Esophagus muscularis mucosa (tissue), 4 donors: ENCODE measurements at places on chromosomes 7 and 10. TPM values are rescaled to one million over a fixed set of nuclear protein-coding genes. Genes with fewer than 3 reads are reported as not detected.
A peak's percentile ranks its signal among the peaks of the same experiment; 100 is the strongest.

GRCh38 chr7:44580945-44581878 lies 819 bp downstream of the TMED4 start:
- H3K27me3 ChIP-seq, result no peaks in the 10 kb centered on the region
- H3K36me3 ChIP-seq, result peaks cover 17% of the 10 kb centered on the region
- DNase-seq, result no peak
- H3K27ac ChIP-seq, result peak overlapping the region; percentile 98
- peaks cover 26% of the 10 kb centered on the region for H3K4me1 ChIP-seq
- H3K4me3 ChIP-seq, result peak overlapping the region; percentile 82

DNA sequence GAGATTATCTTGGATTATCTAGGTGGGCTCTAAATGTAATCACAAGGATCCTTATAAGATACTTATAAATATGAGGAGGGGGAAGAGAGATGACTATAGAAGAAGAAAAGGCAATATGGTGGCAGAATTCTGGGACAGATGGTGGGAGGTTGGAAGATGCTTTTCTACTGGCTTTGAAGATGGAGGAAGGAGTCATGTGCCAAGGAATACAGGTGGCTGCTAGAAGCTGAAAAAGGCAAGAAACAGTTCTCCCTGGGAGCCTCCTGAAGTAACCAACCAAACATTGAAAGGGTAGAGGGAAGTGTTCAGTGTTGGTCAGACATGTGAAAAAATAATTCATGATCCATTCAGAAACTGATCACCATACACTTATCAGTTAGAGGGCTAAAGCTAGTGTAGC lies 213.3 kb downstream of the WDR11 start:
- peak; percentile 84 for DNase-seq
- H3K4me3 ChIP-seq, result no peak overlapping the region
- H3K27me3 ChIP-seq, result no peaks in the 10 kb centered on the region
- no peak overlapping the region for H3K27ac ChIP-seq
- H3K36me3 ChIP-seq, result no peaks in the 10 kb centered on the region
- no peaks in the 10 kb centered on the region for H3K4me1 ChIP-seq

- no peaks in the 10 kb centered on the region for H3K4me1 ChIP-seq
- no peaks in the 10 kb centered on the region for H3K27me3 ChIP-seq
These were observed 375.0 kb upstream of the FZD8 start for GRCh38 chr10:36017137-36017536.

GRCh38 chr10:97174276-97174775 lies 11.4 kb downstream of the SLIT1 start:
- no peak overlapping the region for H3K4me3 ChIP-seq
- H3K27me3 ChIP-seq, result no peaks in the 10 kb centered on the region
- H3K27ac ChIP-seq, result no peak overlapping the region
- no peaks in the 10 kb centered on the region for H3K4me1 ChIP-seq
- no peaks in the 10 kb centered on the region for H3K36me3 ChIP-seq

GRCh38 chr7:149022756-149023360 lies 5.4 kb downstream of the PDIA4 start:
- H3K27ac ChIP-seq, result no peak overlapping the region
- H3K36me3 ChIP-seq, result peaks cover 6% of the 10 kb centered on the region
- H3K4me3 ChIP-seq, result no peak overlapping the region
- H3K4me1 ChIP-seq, result peaks cover 11% of the 10 kb centered on the region
- DNase-seq, result no peak

DNA sequence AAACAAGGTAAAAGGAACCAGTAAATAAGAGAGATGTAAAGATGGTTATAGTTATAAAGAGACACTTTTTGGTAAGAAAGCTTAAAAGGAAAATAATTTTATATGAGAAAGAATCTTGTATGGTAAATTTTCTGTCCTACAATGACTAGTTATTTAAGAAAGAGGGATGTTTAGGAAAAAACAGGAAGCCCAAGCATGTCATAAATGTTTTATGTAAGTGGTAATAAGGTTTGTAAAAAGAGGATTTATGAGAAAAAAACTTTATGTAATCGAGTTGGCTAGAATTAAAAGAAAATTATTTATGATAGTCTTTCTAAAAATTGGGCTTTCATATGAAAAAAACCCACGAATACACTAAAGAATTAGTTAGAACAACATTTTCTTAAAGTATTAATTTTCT lies 34.2 kb upstream of the CREB3L2 start:
- H3K36me3 ChIP-seq, result no peaks in the 10 kb centered on the region
- H3K4me3 ChIP-seq, result no peak overlapping the region
- no peak for DNase-seq
- H3K27me3 ChIP-seq, result no peaks in the 10 kb centered on the region

GRCh38 chr7:156162451-156162850 lies 350.2 kb upstream of the SHH start:
- H3K4me1 ChIP-seq, result no peaks in the 10 kb centered on the region
- DNase-seq, result no peak
- H3K27ac ChIP-seq, result no peak overlapping the region

DNA sequence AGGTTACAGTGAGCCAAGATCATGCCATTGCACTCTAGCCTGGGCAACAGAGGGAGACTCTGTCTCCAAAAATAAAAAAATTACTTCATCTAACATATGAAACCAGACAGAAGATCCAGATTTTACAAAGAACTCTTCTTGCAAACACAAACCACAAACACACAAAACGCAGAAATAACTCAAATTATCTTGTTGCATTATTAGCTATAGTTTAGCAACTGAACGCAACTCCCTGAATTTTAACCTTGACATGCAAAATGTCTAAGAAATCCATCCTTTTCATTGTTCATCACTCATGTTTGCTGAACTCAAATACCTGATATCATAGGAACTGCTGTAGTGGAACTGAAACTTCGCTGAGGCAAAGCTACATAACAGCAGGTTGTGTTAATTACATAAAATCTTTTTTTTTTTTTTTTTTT lies 64.1 kb downstream of the MICU1 start:
- no peak overlapping the region for H3K27ac ChIP-seq
- no peaks in the 10 kb centered on the region for H3K4me1 ChIP-seq
- no peak for DNase-seq
- no peaks in the 10 kb centered on the region for H3K27me3 ChIP-seq

GRCh38 chr7:84675633-84676034 lies 481.0 kb upstream of the SEMA3A start:
- no peak overlapping the region for H3K4me3 ChIP-seq
- DNase-seq, result no peak
- H3K27ac ChIP-seq, result no peak overlapping the region

Gene STEAP2
- 20.0 TPM for total RNA-seq

DNA sequence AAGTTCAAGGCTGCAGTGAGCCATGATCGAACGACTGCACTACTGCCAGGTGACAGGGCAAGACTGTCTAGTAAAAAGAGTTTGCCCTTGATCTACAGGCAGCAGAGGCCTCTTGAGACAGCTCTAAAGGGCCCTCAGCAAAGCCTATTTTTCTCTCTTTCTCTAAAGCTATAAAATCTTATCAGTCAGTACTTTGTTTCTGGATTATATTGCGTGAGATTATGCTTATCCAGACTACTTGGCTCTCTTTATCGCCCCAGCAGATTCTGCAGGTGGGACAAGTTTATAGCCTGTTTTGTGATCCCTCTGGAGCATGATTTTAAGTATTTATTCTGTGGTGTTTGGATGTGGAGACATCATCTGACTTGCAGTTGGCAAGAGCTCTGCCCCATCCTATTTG lies 2.7 kb downstream of the RPP38 start:
- no peak overlapping the region for H3K27ac ChIP-seq
- no peak overlapping the region for H3K4me3 ChIP-seq
- H3K27me3 ChIP-seq, result no peaks in the 10 kb centered on the region
- peaks cover 37% of the 10 kb centered on the region for H3K36me3 ChIP-seq

GRCh38 chr10:114930320-114930719 lies 7.7 kb upstream of the TRUB1 start:
- no peak overlapping the region for H3K4me3 ChIP-seq
- H3K27ac ChIP-seq, result no peak overlapping the region
- H3K27me3 ChIP-seq, result no peaks in the 10 kb centered on the region
- no peaks in the 10 kb centered on the region for H3K36me3 ChIP-seq
- DNase-seq, result no peak

Gene ZNF853
- total RNA-seq, result 38.6 TPM

GRCh38 chr10:29681676-29682448 lies 47.1 kb upstream of the SVIL start:
- no peak overlapping the region for H3K4me3 ChIP-seq
- no peak for DNase-seq
- no peaks in the 10 kb centered on the region for H3K27me3 ChIP-seq

DNA sequence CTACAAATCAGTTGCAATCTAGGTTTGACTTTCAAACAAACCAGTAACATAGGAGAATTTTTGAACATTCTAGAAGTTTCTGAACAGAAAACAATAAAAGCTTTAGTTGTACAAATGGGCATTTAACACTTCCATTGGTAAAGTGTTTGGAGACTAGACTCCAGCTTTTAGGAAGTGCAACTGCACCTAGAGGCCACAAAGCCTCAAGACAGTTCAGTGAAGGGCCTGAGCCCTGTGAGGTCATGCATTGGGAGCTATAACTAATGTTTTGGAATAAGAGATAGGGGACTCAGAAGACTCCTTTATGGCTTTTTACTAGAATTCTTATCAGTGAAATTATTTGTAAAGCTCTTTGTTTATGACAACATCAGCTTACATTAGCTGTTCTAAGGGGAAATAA lies 3.0 kb upstream of the EPHB6 start:
- DNase-seq, result no peak
- H3K36me3 ChIP-seq, result no peaks in the 10 kb centered on the region
- H3K4me1 ChIP-seq, result peaks cover 24% of the 10 kb centered on the region
- no peak overlapping the region for H3K4me3 ChIP-seq

Gene ADARB2
- total RNA-seq, result 3.7 TPM

DNA sequence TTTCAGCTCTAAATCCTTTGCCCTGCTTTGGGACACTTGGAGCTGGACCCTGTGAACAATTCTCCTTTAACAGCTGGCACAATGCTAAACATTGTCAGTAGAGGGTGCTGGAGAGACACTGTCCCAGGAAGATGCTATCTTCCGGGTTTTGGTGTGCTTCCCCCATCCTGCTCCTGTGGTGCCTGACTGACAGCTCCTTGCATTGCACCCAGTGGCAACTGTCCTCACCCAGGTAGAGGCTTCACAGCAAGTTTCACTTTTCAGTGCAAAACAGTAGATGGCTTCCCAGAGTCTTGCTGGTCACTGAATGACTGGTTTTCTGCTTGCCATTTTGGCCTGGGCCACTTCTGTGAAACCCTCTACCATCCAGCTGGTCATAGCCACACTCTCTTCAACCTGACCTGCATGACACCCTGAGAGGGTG lies 77.3 kb downstream of the CDC14C start:
- no peaks in the 10 kb centered on the region for H3K27me3 ChIP-seq
- H3K36me3 ChIP-seq, result no peaks in the 10 kb centered on the region
- DNase-seq, result no peak
- H3K4me3 ChIP-seq, result no peak overlapping the region
- H3K27ac ChIP-seq, result no peak overlapping the region

DNA sequence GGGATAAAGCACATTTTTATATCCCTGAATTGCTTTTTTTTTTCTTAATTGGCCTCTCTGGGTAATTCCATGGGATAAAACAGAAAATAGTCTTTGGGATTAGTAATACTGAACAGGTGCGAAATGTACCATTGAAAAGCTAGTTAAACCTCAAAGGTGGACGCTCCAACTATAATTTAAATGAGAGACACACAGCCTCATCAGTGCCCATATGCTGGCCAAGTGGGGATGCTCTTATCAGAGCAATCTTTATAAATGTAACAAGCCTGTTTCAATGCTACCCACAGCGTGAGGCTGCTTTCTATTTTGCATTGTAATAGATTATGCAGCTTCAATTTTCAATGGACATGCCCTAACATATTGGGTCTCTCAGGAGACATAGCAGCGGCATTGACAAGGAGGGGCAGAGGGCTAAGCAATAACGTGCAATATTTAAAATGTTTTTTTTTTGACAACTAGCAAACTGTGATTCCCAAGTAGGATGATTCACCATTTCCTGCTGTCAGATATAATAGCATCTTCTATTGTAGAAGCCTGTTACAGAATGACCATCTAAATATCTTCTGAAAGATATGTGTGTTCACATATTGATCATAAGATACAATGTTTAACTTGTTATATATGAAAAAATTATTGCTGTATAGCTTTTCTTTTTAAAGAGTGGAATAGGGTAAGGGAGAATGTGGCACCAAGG lies 91.3 kb upstream of the BET1 start:
- H3K4me3 ChIP-seq, result no peak overlapping the region
- no peaks in the 10 kb centered on the region for H3K4me1 ChIP-seq
- H3K27me3 ChIP-seq, result no peaks in the 10 kb centered on the region
- no peak for DNase-seq
- H3K27ac ChIP-seq, result no peak overlapping the region

Gene EBLN1
- total RNA-seq, result not detected

Gene PODXL
- 33.4 TPM for total RNA-seq

DNA sequence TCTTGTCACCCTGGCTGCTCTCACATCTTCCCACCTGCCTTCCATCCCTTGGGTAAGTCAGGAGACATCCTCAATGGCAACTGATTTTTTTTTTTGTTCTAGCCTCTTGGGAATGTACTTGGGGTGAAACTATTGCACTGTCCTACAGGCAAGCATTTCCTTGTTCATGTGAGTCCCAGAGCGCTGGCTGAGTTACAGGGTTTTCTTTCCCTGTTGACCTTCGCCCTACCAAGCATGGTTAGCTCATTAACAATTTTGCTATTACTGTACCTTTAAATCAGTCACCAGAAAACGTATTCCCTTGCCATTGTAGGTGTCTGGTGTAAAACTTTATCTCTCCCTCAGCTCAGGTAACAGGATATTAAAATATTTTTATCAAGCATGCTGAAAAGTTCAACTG lies 98.9 kb downstream of the PRLHR start:
- no peaks in the 10 kb centered on the region for H3K36me3 ChIP-seq
- H3K27me3 ChIP-seq, result no peaks in the 10 kb centered on the region
- no peaks in the 10 kb centered on the region for H3K4me1 ChIP-seq

GRCh38 chr7:27096768-27097514 lies 1.1 kb upstream of the HOXA1 start:
- peak overlapping the region; percentile 96 for H3K4me3 ChIP-seq
- H3K27ac ChIP-seq, result peak overlapping the region; percentile 100
- DNase-seq, result peak; percentile 91
- no peaks in the 10 kb centered on the region for H3K27me3 ChIP-seq

DNA sequence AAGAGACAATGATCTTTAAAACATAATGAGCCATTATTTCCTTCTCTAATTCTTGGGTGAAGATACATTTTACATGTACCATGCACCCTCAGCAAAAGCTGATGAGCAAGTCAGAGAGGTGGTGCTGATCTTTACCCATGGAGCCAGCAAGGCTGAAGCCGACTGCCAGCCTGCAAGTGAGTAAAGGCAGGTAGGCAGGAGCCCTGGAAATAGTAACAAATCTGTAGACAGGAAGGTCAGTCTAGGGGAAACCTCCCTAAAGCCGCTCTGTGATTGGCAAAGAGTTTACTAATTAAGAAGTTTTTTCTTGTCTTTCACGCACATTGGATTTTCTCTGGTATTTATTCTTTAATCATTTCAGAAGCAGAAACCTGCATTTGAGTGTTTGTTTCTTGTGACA lies 67.9 kb downstream of the PRKCQ start:
- no peaks in the 10 kb centered on the region for H3K4me1 ChIP-seq
- no peak overlapping the region for H3K4me3 ChIP-seq
- H3K36me3 ChIP-seq, result no peaks in the 10 kb centered on the region
- H3K27ac ChIP-seq, result no peak overlapping the region
- no peaks in the 10 kb centered on the region for H3K27me3 ChIP-seq

Gene PIK3AP1
- 5.5 TPM for total RNA-seq
